ENCODE measurements at places on chromosomes 7 and 10.

GRCh38 chr10:36533316-36533715 lies 592.1 kb upstream of the ANKRD30A start:
- DNase-seq = no peak

DNA sequence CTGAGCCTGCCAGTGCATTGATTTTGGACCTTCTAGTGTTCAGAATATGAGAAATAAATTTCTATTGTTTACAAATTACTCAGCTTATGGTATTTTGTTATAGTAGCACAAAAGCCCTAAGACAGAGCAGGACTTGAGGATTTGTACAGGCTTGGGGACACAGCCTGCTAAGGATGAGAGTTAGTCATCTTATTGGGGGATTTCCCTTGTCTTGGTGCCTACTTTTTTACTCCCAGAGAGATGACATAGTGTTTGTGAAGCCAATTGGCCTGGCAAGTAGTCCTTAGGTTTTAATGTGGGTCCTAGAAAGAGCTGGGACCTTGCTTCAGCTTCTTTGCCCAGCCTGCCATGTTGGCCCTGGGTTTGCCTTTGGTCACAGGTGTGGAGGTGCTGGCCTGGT lies 364.0 kb downstream of the REEP3 start:
- DNase-seq = no peak

DNA sequence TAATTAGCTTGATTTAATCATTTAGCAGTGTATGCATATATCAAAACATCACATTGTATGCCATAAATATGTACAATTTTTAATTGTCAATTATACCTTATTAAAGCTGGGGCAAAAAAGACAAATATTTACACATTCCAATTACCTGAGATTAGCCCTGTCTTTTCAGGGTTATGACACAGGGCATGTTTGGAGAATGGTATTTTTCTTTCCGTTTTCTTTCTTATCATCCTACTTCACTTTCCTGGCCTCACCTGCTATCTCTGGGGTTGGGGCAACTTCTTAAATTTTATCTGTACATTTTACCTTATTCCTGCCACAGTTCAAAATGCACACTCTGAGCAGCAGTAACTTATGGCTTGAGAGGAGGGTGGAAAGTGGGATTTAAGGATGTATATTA lies 285.9 kb downstream of the DOCK4 start:
- DNase-seq = no peak

DNA sequence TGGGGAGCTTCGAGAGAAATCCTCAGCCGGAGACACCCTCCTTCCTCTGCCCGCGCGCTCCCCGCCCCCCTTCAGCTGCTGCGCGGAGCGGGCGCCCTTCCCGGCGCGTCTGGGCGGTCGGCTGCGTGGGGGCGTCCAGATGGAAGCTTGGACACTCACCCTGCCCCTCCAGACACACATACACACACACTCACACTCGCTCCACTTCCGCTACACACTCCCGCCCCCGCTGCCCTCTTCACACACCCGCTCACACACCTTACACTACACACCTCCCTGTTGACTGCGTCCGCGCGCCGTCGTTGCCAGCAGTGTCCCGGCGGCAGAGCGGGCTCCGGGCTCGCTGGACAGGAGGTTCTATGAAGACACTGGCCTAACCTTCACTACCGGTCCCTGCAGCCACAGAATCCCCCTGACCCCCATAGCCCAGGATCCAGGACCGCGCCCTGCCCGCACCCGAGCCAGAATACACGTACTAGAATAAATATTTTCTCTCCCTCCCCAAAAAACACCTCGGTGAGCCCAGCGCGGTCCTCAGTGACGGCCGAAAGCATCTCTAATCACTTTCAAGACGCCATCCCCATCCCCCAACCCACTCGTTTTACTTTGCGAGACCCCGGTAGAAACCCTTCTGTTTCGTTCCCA lies 1.1 kb upstream of the EGR2 start:
- no peak for DNase-seq

GRCh38 chr7:37446371-37446770 lies 2.3 kb downstream of the ELMO1 start:
- no peak for DNase-seq

DNA sequence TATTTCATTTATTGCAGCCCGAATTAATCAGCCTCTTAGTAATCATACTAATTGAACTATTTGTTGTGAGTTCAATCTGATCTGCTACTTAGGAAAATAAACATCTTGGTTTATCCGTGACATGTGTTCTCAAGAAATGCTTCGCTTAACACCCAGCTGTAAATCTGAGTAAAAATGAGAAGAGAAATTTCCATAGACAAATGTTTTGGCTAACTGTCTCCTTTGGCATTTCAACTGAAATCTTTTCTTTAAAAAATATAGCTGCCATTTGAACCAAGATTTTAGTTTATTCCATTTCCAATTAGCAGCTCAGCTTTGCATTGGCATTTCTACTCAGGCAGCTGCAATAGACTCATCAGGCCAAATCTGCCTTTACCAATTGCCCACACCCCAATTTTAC lies 180.5 kb upstream of the PTER start:
- no peak for DNase-seq

DNA sequence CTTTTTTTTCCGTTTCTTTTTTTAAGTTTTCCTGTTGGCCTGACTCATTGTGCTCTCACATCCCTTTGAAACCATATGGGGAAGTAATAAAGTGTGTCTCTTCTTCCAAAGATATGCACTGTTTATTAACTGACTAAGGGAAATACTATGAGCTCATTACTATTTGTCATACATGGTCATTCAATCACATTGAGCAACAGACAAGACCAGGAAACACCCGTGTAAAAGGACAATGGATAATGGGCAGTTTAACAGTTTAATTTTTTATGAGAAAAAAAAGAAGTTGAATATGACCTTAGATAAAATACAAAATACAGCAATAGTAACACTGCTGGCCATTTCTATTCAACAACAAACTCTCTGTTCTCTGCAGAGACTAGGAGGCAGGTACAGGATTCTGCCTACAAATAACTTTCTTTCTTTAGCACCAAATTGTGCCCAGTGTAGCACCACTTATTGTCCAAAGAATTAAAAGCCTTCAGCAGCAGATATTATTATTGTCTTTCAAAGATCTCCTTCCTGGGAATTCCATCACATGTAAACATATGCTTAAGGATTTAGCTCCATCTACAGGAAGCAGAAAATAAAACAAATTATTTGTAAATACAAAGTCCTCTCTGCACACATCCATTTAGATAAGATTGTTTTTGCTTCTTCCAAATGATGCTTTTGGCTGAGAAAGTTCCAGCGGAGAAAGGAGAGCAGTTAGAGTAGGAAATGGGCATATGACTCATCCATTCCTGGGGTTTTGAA lies 55.0 kb upstream of the AKR1E2 start:
- no peak for DNase-seq

DNA sequence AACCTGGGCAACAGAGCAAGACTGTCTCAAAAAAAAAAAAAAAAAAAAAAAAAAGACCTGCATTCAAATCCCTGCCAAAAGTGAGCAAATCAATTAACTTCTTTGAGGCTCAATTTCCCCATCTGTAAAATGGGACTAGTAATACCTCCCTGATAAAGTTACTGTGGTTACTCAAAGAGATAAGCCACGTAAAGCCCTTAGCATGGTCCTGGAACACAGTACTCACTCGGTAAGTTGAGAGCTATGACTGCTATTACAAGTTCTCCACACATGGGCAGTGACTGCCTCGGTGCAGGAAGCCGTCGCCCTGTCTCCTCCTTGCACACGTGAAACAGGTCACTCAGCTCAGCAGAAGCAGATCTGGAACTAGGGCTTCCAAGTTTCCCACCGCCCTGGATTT lies 37.9 kb downstream of the DDIT4 start:
- DNase-seq = no peak

GRCh38 chr10:84262190-84262956 lies 17.5 kb downstream of the RGR start:
- no peak for DNase-seq

- no peak for DNase-seq
Measured at GRCh38 chr10:32970910-32971309, 12.9 kb upstream of the ITGB1 start.

- DNase-seq = no peak
Measured at GRCh38 chr7:132592231-132592920, 16.1 kb upstream of the PLXNA4 start.

GRCh38 chr10:12513003-12513365 lies 163.6 kb downstream of the CAMK1D start:
- peak; percentile 98 for DNase-seq

DNA sequence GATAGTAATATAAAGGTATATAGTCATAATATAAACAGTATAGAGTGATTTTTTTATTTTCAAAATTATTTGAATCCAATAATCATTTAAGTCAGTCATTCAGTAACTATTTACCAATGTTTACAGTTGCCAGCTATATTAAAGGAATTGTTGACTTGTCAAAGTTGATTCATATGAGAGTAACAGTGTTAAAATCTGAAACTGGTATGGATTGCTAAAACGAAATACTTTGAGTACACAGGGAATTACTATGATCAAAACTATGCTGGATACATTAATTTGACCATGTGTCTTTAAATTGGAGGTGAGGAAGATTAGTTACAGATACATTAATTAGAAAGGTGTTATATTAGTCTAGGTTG lies 282.6 kb downstream of the ADK start:
- no peak for DNase-seq

GRCh38 chr7:80637911-80638765 lies at the start of gene CD36:
Gene CD36, plus strand, starts transcription at chr7:80638642. Its CDS starts 8,099 bp downstream, at chr7:80646741.
- DNase-seq = no peak

- no peak for DNase-seq
Measured at GRCh38 chr7:5005066-5005465, 40.6 kb upstream of the RBAK start.

GRCh38 chr7:116799916-116800315 lies 62.5 kb upstream of the CAPZA2 start:
- no peak for DNase-seq

DNA sequence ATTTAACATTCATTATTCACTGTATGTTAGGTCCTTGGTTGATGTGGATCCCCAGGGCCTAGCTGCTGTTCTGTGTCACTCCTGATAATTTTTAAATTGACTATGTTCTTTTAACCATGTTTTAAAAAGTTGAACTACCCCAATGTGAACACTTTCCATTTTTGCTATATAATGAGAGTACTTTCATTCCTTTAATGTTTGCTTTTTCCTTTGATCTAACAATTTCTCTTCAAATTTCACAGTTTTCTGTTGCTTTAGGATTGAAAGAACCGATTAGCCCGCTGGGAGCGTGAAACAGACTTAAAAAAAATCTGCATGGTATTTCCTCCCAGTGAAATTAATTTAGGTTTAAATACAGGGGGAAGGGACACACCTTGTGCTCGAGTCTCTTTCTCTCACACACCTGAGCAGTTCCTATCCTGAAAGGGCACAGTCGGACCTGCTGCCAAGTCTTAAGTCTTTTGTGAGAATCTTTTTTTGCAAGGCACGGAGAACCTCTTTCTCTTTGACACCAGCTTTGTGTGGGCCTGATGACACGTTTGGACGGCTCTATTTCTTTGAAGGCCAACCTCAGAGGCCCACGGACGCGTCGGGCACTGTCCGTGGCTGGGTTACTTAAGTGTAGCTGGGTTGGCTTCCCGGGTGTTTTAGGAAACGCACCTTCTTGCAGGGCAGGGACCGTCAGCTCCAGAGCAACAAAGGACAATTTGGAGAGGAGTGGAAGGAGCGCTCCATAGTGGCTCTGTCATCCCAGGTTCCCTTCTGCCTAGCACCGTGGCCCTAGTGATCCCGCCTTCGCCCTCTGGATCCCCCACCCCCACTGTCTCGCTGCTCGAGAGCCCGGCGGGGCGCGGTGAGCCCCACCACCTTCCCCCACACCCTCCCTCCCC lies 1.0 kb upstream of the CHN2 start:
- DNase-seq = no peak

- no peak for DNase-seq
Measured at GRCh38 chr10:105149371-105149891, 508.3 kb downstream of the SORCS3 start.

- DNase-seq = no peak
Measured at GRCh38 chr7:4074407-4074806, 607.7 kb upstream of the FOXK1 start.

- no peak for DNase-seq
Measured at GRCh38 chr7:17093461-17093860, 205.0 kb upstream of the AHR start.

- peak; percentile 30 for DNase-seq
Measured at GRCh38 chr10:63265222-63265617, 132.1 kb downstream of the NRBF2 start.

- DNase-seq = no peak
Measured at GRCh38 chr10:91775731-91776130, 22.5 kb upstream of the TNKS2 start.

GRCh38 chr7:140348161-140348849 lies 50.0 kb downstream of the SLC37A3 start:
- no peak for DNase-seq

GRCh38 chr10:131131726-131132591 lies 179.6 kb downstream of the TCERG1L start:
- no peak for DNase-seq

DNA sequence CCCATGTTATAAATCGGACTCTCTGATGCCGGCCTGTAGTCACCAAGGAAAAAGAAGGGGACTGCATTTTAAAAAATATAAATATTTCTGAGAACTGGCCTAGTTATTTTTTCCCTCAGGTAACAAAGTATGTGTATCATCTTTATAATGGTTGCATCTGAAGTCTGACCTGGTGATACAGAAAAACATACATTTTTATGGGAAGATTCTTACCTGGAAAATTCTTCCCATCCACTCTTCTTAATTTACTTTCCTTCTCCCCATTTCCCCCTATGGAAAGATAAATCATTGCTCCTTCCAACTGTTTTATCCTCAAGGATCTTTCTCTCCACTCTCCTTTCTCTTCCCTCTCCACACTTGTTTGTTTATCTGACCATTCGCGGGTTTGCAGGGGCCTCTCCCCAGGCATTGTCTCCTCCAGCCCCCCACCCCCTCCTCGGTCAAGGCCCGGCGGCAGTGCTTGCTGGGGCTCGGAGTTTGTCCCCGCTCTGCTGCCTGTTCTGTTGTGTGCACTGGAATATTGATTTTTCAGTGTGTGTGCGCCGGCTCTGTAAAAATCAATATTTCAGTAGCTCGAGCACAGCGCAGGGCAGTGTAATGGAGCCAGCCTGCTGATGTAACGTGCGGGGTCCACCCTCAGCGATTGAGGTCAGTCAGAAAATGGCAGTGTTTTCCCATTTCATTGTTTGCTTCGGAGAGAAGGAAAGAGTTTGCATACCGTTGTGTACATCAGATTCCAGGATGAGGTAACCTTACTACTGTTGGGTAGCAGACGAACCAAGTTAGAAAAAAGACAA lies 199.5 kb upstream of the NFE2L3 start:
- peak; percentile 32 for DNase-seq

DNA sequence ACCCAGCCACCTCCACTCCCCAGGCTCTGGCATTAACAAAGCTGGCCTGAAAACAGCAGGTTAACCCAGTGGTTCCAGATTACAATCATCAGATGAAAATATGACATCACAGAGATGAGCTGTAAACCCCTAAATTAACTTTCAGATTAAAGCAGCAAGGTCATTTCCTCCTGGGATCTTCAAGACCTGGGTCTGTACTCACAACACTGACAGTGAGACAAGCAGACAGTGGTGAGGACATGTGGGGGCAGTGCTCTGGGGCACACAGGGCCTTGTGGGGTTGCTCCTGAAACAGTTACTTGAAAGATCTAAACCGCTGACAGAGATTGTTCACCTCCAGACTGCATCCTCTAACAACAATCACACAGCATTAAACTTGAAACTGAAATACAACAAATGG lies 134.1 kb downstream of the ZNF438 start:
- no peak for DNase-seq

GRCh38 chr10:48610585-48611093 lies 5.8 kb upstream of the ARHGAP22 start:
- DNase-seq = no peak

Data from NCI-H774 (cell line).